ENCODE measurements at places on chromosomes 6 and 20.

- no peak for DNase-seq
These were observed 48.2 kb downstream of the GMDS start for GRCh38 chr6:2197177-2197671.

GRCh38 chr6:167731731-167732422 lies 94.8 kb upstream of the AFDN start:
- no peak for DNase-seq

- DNase-seq: no peak
These were observed 348.9 kb upstream of the AGPAT4 start for GRCh38 chr6:161622779-161623178.

GRCh38 chr6:26321005-26321404 lies 44.0 kb upstream of the BTN3A2 start:
- DNase-seq: no peak

DNA sequence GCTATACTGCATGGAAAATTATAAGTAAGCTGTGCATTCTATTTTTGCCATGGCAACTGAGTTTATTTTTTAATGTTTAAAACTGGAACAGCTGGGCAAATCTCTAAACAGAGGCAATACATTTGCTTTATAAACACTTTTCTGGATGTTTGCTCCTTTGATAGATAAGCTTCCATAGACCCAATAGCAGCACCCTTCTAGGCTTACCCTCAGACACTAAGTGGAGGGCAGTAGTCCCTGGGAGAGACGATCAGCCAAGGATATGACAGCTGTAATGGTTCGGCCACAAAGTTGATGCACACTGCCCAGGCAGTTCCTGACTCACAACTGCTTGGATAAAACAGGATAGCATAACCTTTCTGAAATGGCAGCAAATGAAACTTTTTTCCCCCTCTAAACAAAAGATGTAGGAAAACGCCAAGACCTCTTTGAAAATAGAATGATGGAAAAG lies 8.5 kb upstream of the MRPS10 start:
- DNase-seq: no peak

- no peak for DNase-seq
These were observed 394.4 kb downstream of the BTBD9 start for GRCh38 chr6:38245295-38245694.

GRCh38 chr6:36668591-36668990 lies 9.9 kb upstream of the CDKN1A start:
- no peak for DNase-seq

DNA sequence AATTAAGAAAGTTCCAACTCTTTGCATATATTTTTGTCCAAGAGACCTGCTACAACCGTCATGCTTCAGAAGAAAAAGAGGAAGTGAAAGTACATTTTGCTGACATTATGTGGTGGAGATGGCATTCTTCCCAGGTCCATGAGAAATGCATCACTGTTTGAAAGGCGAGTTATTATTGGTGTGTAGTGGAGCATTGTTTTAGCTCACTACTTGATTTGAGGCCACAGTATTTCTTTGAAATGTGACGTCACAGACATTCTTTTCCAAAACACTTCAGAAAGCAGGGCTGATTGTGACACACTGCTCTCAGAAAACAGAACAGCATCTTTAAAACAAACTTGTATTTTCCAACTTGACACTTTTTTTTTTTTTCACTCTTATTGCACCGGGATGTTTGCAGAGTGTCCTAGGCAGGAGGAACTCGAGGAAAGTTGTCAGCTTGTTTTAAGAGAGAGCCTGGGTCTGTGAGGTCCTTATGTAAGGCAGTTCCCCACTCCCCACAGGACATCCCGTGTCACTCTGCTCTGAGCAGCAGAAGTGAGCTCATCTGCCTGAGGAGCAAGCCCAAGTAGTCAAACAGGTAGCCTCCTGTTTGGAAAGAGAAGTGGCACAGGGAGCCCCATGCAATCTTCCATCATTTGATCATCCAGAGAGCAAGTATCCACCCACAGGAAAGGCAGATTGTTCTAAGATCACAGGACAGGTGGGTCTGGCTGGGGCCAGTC lies 1.1 kb downstream of the SPTLC3 start:
- no peak for DNase-seq

DNA sequence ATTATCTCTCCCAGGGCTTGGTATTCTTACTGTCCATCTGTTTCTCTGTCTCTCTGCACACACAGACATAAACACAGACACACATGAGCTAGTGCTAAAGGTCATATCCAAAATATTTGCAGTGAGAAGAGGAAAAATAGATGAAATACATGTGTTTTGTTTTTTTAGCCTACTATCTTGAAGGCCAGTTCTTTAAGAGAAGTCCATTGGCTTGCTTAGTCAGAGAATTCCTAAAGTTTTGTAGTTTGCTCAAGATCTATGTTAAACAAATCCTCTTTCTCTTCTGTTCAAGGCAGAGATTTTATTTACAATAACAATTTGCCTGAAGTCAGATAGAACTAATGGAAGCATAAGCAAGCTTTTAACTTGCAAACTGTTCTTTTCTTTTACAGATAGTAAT lies 120.0 kb upstream of the AKIRIN2 start:
- DNase-seq: no peak

DNA sequence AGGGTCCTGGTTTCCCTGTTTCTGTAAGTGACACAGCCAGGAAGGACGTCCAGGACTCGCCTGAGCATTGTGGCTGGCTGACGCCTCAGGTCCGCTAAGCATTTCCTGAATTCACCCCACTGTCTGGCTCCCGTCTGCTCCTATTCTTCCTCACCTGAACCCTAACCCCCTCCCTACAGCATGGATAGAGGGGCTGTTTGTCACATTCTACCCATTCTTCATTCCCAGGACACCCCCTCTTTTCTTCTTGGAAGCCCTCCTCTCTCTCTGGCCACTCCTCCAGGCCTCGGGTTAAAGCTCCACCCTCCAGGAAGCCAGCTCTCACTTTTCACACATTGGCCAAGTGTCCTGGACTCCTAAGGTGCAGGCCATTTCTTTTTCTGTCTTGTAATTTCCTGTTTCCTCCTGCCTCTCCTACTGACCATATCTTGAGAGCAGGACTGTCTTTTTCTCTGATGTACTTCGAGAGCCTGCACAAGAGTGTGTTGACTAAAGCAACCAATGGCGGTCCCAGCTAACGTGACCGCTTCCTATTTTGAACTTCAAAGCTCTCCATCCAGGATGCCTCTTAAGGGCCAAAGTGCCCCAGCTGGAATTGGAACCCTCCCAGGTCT lies 24.2 kb upstream of the MYMX start:
- DNase-seq: no peak

DNA sequence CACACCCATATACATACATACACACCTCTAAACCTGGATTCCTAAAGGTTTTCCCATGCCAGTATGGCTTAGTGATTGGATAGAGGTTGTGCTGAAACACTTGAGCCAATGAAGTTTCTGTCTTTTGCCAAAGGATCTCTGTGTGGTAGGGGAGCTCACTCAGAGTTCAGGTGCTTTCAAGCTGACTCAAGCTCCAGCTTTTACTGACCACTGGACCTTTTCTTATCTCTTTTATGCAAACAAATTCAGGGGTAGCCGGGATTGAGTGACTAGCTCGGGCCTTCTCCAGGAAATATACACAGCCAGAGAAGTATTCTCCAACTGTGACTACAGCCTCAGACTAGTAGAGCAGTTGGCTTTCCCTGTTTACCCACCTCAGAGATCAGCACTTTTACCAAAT lies 21.5 kb upstream of the DSE start:
- no peak for DNase-seq

GRCh38 chr6:128208078-128208477 lies 307.2 kb upstream of the THEMIS start:
- no peak for DNase-seq

GRCh38 chr6:134744301-134744700 lies 205.6 kb downstream of the ALDH8A1 start:
- DNase-seq: no peak

GRCh38 chr6:21240709-21241108 lies 352.8 kb upstream of the SOX4 start:
- DNase-seq: no peak

DNA sequence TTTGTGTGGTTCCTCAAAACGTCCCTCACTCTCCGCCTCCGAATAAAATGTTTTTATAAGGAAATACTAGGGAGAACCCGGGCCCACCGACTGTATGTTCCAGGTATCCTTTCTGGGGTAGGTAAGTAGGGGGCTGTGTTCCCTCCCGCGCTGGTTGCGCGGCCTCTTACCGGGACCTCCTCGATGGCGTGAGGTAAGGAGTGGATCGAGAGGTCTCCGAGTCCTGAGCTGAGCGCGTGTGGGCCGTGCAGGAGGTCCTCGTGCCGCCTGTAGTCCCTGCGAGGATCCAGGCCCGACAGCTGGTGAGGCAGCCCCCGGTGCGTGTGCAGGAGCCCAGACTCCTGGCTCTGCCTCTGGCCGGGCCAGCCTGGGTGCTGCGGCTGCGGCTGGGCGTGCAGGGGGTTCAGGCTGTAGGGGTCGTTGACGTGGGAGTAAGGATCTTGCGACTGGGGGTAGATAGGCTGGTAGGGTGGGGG lies 5.1 kb downstream of the TFAP2A start:
- DNase-seq: no peak

DNA sequence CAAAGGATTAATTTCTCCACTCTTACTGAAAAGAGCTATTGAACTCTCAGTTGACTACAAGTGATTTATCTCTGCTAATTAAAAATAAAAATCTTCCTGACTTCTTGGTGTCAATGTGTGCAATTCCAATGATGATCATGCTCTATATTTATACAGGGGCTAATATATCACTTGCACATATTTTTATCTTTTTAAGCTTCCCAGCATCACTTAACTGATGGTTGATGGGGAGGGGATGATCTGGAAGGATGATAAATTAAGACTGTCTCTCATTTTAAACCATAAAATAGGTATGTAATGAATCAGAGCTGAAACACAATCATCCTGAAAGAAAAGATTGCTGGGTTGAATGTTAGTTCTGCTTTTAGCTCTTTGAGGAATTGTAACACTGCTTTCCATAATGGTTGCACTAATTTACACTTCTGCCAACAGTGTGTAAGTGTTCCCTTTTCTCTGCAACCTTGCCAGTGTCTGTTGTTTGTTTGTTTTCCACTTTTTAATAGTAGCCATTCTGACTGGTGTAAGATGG lies 169.6 kb upstream of the ECI2 start:
- DNase-seq: no peak

GRCh38 chr20:38809942-38810341 lies 4.4 kb downstream of the PPP1R16B start:
- no peak for DNase-seq

DNA sequence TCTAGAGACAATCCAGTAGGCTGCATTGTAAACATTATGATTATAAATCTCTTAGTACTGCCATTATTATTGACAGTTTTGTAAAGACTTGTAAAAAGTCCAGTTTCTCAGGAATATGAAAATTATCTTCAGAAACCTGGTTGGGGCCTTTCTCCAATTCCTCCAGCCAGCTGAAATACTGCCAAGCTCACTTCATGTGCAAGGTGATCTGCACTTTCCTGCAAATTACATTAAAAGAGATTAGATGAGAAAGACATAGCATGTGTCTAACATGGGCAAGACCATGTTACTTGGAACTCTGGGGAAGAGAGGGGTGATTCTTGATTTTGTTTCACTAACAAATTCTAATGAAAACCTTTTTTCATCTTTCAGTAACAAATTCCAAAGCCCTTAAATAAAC lies 24.0 kb downstream of the PGM3 start:
- DNase-seq: no peak

DNA sequence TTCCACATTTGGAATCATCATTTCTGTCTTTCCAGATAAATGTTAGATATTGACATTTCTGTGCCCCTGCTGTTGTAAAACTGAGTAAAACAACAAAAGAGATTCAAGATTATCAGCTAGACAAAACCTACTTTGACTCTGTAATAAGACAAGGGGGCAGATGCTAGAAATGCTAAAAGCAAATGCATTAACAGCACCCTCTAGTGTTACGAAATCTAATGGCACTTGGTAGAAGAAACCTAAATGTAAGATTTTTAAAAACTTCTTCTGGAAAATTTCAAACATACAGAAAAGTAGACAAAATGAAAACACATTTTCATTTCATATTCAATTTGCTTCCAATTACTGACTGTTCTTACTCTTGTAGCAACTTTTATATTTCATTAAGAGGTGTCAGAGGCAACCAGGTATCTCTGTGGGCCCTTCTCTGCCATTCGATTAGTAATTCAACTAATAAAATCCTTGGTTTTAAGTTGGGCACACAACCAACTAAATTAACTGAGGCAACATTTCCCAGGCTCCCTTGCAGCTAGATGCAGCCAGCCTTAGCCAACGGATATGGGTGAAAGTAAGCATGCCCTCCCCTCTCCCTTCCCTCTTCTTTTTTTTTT lies 45.0 kb downstream of the SLC23A2 start:
- DNase-seq: no peak

- no peak for DNase-seq
These were observed 94.5 kb downstream of the SIM1 start for GRCh38 chr6:100370265-100370664.

DNA sequence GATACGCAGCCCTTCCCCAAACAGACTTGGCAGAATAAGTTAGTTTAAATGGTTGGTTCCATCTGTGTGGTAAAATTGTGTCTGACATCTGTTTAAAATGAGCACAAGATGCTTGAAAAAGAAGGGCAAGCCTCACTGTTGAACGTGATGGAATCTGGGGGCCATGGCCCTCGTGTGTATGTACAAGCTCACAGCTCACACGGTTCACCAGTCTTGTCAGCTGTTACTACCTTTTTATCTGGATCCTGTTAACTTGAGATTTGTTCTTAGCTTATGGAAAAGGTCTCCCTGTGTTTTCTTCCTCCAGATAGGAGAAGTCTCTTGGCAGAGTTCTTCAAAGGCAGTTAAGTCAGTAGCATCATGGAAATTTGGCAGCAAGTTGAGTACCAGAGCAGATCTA lies 270.6 kb downstream of the KHDC1L start:
- DNase-seq: no peak

- DNase-seq: no peak
These were observed 80.6 kb upstream of the PREP start for GRCh38 chr6:105483492-105483891.

GRCh38 chr6:73675466-73676098 lies 20.4 kb upstream of the CD109 start:
- DNase-seq: peak; percentile 62

DNA sequence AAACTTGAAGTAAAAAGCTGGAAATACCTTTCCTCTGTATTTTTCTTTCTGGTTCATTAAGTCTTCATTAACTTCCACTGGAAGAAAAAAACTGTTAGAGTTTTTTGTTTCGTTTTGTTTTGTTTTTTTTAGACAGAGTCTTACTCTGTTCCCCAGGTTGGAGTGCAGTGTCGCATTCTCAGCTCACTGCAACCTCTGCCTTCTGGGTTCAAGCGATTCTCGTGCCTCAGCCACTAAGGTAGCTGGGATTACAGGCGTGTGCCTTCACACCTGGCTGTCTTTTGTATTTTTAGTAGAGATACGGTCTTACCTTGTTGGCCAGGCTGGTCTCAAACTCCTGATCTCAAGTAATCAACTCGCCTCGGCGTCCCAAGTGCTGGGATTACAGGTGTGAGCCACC lies 14.9 kb downstream of the RPF2 start:
- DNase-seq: no peak

DNA sequence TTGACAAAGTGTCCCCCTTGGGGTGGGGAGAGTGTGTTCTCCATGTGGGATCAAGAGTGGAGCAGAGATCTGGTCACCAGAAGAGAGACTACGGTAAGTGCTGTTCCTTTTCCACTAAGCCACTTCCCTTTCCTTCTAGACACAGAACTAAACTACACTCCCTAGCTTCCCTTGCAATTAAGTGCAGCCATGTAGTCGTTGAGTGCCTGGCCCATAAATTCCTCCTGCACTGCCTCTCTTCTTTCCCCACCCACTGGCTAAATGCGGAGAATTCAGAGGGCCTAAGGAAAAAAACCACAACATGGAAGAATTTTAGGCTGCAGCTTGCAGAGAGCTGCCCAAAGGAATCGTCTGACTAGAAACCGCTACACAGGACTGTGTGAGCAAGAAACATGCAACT lies 1.5 kb downstream of the WDR27 start:
- DNase-seq: no peak

All from activated CD4-positive, CD25-positive, alpha-beta regulatory T cell treated with anti-CD3 and anti-CD28 coated beads, Interleukin-2, amount 50 U/mL, for 16 hours (primary cell).